Inflammatory macrophage treated with lipopolysaccharide for 1 hour (primary cell): ENCODE measurements at places on chromosomes 6 and 20.
A peak's percentile ranks its signal among the peaks of the same experiment; 100 is the strongest.

DNA sequence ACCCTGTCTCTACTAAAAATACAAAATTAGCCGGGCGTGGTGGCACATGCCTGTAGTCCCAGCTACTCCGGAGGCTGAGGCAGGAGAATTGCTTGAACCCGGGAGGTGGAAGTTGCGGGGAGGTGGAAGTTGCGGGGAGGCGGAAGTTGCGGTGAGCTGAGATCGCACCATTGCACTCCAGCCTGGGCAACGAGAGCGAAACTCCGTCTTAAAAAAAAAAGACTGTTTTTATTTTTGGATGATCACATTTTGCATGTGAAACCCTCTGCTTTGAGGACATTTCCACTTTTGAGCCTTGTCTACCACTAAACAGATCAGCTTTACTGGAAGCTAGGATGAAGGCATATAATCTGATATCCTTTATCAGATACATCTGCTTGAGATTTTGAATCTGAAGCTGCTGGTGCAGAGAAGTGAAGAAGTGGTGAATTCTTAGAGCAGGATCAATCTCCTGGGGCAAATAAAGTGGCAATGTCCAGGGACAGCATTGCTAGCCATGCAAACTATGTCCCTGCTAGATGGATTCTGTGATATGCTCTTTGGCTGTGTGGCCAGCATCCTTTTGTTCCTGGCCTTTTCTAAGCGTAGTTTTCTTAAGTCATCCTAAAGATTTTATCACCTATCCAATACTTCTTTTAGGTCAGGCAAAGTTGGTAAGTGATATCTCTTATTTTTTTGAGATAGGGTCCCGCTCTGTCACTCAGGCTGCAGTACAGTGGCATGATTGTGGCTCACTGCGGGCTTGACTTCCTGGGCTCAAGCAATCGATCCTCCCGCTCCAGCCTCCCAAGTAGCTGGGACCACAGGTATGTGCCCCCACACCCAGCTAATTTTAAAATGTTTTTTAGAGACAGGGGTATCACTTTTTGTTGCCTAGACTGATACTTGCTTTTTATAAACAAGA, 23.3 kb downstream of the RBL1 start:
- DNase-seq = no peak

DNA sequence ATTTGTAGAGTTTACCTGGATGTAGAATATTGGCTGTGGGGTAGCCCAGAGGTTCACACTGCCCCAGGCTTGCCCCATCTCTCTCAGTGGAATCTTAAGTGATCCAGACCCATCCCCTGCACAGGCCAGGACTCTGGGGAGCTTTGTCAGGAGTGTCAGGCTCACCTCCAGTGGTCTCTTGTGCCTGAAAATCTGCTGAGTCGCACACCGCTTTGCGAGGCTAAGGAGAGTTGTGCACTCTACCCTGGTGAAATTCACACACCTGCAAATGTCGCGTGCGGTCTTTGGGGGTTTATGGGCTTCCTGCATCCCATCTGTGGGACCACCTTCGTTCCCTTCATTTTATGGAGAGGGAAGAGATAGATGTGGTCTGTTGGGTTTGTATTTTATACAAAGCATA, 63.6 kb upstream of the KIF25 start:
- no peak for DNase-seq

DNA sequence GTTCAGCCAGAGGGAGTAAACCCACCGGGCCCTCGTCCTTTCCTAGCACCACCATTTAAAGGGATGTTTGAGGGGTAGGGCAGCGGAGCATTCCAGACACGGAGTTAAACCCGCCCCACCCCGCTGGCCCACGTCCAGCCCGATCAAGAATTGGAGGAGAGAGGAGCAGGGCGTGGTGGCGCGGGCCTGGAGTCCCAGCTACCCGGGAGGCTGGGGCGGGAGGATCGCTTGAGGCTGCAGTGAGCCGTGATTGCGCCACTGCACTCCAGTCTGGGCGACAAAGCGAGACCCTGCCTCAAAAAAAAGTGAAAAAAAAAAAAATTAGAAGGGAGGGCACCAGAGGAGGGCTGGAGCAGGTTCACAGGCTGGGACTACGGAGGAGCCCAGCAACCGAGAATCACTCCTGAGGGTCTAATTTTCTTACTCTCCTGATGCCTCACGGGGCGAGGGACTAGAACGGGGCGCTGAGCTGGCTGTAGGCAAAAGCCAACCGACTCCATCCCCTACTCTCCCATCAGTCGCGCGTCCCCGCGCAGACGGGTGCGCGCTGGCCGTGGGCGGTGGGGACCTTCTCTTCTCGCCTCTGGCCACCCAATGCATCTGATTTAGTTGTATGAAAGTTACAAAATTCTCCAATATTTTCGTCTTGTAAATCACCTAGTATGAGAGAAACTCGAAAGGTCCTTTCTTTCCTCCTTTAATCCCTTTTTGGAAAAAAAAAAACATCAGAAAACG, 6.1 kb upstream of the HSPA1B start:
- DNase-seq = peak; percentile 67

GRCh38 chr6:74070091-74070490, 374.1 kb downstream of the CD109 start:
- no peak for DNase-seq

- no peak for DNase-seq
Observed at GRCh38 chr20:21920211-21920610, 214.7 kb downstream of the PAX1 start.

GRCh38 chr6:69841862-69842261, 24.5 kb upstream of the COL19A1 start:
- DNase-seq = no peak

DNA sequence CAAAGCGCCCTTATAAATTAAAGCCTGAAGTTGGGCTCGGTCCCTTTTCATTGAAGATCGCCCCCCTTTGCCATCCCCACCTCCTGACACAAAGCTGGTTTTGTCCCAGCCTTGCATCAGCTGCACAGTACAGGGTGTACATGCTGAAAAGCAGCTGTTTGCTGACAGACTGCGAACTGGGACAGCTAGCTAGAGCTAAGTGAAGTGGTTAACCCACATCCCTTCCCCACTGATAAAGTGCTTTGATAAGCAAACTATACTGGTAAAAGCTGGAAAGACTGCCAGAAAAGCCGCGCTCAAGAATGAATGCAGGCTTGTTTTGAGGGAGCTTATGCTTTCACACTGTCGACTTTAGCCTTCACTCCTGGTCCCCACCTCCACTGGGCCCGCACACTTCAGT, 207.3 kb downstream of the GMDS start:
- DNase-seq = no peak
